ENCODE measurements at places on chromosomes 13 and 19.

- no peak for DNase-seq
These were observed 13.6 kb downstream of the LATS2 start for GRCh38 chr13:21047591-21048282.

DNA sequence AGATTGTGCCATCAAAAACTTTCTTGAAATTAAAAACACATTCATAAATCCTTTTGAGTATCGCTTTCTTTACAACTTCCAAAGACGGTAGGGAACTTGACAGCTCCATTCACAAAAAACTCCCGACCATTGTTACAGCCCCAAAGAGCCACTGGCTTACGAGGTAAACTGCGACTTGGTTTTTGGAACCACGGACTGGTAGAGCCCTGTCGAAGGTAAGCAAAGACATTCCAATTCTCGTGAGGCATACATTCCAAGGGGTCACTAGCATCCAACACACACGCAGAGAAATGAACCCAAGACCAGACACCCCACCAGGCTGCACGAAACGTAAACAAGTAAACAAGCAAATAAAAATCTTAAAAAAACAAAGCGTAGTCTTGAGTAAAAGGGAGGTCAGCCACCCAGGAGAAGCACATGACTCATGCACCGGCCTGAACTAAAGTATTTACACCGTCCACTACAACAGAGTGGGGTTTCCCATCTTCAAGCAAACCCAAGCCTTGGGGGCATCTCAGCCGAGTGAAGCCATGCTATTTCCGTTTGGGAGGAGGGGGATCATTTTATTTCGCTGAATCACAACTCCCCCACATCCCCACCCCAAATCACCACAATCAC, 1.4 kb downstream of the BRD4 start:
- no peak for DNase-seq

DNA sequence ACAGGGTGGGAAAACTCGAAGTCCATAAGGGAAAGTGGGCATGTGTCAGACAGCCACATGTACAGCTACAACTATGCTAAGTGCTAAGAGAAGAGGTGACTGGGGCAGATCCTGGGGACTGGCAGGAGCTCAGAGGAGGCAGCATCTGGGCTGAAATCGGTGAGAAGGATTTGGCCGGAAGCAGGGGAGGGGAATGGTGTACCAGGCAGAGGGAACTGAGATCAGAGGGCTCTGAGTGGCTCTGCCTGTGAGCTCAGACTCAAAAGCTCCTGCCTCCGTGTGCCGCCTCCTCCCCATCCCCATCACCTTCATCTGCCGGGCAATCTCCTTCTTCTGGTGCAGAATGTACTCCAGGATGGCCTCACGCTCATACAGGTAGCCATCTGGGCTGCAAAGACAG, 21.8 kb downstream of the NOSIP start:
- no peak for DNase-seq

DNA sequence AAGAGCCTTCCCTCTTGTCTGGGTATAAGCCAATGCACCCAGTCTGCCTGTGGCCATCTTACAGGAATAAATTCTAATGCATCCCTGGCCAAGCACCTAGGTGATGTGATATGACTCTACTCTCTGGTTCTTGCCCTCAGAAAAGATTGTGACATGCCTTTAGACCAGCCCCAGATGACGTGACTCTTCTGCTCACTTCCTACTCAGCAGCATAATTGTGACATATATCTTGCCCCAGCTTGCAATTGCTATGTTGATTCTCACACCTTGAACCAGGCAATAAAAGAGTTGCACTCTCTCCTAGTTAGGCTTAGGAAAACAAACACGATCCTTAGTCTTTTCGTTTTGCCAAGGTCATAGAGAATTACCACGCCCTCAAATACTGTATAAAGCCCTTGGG, 13.3 kb upstream of the ZNF726 start:
- no peak for DNase-seq

GRCh38 chr13:36130193-36130551, 1.0 kb downstream of the DCLK1 start:
- no peak for DNase-seq

DNA sequence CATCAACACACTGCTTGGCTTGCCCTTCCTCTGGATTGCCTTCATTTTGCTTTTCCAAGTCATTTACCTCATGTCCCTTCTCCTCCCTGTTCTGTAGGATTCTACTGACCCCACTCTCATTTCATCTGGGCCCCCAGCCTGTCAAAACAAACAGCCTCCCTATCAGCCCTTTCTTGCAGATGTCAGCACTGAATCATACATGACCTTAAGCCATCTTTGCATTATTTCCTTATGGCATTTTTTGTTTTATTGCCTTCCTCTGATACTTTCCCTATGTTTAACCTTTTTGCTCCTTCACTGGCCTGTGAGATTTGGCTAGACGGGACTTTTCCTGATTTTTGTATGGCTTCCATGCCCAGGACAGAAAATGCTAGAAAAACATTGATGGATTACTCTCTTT, 8.7 kb downstream of the LRCH1 start:
- DNase-seq, result no peak

DNA sequence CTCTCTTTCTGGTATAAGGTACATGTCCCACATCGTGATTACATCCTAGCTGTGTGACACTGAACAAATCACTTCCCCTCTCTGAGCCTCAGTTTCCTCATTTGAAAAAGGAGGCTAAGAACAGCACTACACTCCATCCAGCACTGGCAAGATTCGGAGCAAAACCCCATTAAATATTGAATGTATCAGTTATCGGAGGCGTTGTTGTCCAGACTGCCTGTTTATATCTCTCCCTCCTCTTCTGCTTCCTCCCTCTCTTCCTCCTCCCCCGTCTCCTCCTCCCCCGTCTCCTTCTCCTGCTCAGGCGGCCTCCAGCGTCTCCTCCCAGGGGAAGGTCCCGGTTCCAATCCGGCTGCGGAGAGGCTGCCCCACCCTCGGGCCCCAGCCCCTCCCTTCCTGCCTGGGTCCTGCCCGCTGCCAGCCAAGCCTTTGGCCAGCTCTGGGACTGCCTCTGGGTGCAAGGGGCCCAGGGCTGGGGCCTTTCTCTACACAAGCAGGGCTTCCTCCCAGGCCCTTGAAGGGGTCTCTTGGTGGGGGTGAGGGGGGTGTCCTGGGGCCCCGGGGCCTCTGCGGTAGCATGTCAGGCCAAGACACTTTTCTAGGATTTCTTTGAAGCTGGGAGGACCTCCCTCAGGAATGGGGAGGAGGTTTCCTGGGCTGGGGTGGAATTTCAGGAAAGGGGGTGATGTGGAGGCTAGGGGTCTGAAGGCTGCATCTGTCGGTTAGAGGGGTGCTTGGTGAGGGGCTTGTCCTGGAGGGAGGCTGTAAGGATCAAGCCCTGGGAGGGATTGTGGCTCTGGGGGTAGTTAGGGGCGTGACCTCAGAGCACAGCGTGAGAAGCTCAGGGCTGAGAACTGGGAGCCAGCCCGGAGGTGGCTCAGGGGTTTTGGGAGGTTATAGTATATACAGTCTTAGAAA, 1.9 kb downstream of the RRAS start:
- DNase-seq, result peak; percentile 53

- DNase-seq, result no peak
These were observed 272.0 kb downstream of the LMO7 start for GRCh38 chr13:75908141-75908540.

DNA sequence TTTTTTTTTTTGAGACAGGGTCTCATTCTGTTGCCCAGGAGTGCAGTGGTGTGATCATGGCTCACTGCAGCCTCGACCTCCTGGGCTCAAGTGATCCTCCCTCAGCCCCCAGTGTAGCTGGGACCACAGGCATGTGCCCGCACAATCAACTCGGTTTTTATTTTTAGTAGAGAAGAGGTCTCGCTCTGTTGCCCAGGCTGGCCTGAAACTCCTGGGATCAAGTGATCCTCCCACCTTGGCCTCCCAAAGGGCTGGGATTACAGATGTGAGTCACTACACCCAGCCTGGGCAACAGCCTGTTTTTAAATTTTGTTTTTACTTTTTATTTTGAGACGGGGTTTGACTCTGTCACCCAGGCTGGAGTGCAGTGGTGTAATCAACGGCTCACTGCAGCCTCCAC, 2.3 kb upstream of the KDM4B start:
- no peak for DNase-seq

GRCh38 chr19:29285187-29285687, 72.3 kb upstream of the UQCRFS1 start:
- peak; percentile 25 for DNase-seq

DNA sequence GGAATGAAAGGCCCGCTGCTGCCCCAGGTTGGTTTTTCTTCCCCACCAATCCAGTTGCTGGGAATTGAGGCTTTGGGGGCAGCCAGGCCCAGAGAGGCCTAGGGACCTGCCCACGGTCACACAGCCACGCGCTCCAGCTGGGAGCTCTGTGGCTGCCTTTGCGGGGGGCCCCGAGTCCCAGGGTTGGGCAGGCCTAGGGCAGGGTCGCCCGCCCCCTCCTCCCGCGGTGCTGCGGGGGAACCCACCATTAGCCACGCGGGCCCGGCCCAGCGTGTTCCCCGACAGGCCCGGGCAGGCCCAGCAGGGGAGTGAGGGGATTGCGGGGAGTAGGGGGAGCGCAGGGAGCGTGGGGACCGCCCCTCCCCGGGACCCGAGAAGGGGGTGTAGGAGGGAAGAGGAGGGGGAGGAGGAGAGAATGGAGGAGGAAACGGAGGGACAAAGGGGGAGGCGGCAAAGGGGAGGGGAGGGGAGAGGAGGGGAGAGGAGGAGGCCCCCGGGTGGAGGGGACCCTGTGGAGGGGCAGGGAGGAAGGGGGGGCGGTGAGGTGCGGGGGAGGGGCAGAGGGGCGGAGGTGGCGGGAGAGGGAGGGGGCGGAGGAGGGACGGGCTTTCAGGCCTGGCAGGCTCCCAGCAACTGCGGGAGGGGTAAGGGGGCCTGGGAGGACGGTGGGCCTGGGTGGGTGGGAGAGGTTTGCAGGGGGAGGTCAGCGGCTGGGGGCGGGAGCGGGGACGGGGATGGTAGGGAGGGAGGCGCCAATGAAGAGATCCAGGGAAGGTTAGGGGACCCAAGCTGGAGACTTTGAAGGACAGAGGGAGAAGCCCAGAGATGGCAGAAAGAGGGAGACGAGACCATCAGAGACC, 12.9 kb upstream of the TLE2 start:
- no peak for DNase-seq
